Adrenal gland (tissue), 19 donors: ENCODE measurements at places on chromosomes 5 and 9. TPM values are rescaled to one million over a fixed set of nuclear protein-coding genes. Genes with fewer than 3 reads are reported as not detected.

TMCO6 gene
- 86.7 TPM for total RNA-seq

- no peak overlapping the region for H3K27ac ChIP-seq
- H3K4me1 ChIP-seq, result peaks cover 3% of the 10 kb centered on the region
- DNase-seq, result peak; percentile 33
- H3K27me3 ChIP-seq, result no peaks in the 10 kb centered on the region
Observed at GRCh38 chr9:113614843-113615648, 151.5 kb downstream of the RGS3 start.

PCDHGA8 gene
- 2.3 TPM for total RNA-seq

ZCCHC10 gene
- 18.2 TPM for total RNA-seq

GRCh38 chr5:82599692-82600091 lies 321.5 kb upstream of the RPS23 start:
- DNase-seq, result no peak
- H3K27me3 ChIP-seq, result no peaks in the 10 kb centered on the region
- no peaks in the 10 kb centered on the region for H3K4me1 ChIP-seq
- no peak overlapping the region for H3K4me3 ChIP-seq
- no peak overlapping the region for H3K27ac ChIP-seq
- H3K36me3 ChIP-seq, result no peaks in the 10 kb centered on the region

DNA sequence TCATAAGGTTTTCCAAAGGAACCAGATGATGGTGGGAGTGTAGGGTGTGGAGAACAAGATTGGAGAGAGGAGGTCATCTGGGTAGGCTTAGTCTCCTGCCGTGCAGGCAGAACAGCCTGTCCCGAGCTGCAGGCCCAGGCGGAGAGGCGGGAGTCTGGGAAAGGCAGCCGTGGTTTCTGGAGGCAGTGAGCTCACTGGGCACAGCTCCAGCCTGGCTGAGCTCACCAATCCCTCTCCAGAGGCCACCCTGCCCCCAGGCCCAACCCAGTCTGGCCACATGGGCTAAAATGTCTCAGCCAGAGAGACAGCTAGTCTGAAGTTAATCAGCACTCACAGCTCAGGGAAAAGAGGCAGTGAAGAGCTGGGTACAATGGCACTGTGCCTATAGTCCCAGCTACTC lies 12.3 kb downstream of the P4HA2 start:
- peak overlapping the region; percentile 46 for H3K27ac ChIP-seq
- H3K4me1 ChIP-seq, result peaks cover 15% of the 10 kb centered on the region
- H3K36me3 ChIP-seq, result no peaks in the 10 kb centered on the region
- H3K4me3 ChIP-seq, result no peak overlapping the region

PRLR gene
- total RNA-seq, result 145 TPM

- H3K27ac ChIP-seq, result no peak overlapping the region
- DNase-seq, result no peak
- no peaks in the 10 kb centered on the region for H3K36me3 ChIP-seq
- H3K4me1 ChIP-seq, result no peaks in the 10 kb centered on the region
Observed at GRCh38 chr5:133121080-133121479, 69.3 kb downstream of the HSPA4 start.

NCS1 gene
- total RNA-seq, result 50.2 TPM

- H3K27ac ChIP-seq, result no peak overlapping the region
- peaks cover 15% of the 10 kb centered on the region for H3K4me1 ChIP-seq
- H3K36me3 ChIP-seq, result no peaks in the 10 kb centered on the region
- DNase-seq, result peak; percentile 9
Observed at GRCh38 chr5:132009706-132010405, 1.6 kb downstream of the ACSL6 start.

TLE1 gene
- total RNA-seq, result 53.6 TPM

DNA sequence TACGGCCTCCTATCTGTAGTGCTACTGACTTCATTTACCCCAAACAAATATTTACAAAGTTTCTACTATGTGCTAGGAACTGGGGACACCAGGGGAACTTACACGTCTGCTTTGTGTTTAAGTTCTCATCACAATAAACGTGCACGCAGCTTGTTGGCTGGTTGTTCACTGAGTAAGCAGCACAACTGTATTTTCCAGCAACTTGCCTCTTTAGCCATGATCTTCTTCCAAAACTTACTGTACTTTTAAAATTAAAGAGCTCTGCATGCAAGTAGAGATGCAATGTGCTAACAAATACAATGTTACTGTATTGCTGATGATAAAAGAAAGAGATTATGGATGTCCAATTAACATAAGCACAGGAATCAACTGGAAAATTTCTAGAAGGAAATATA lies 62.8 kb downstream of the RAPGEF1 start:
- H3K27me3 ChIP-seq, result no peaks in the 10 kb centered on the region
- no peaks in the 10 kb centered on the region for H3K36me3 ChIP-seq
- H3K4me3 ChIP-seq, result no peak overlapping the region
- peaks cover 66% of the 10 kb centered on the region for H3K4me1 ChIP-seq
- peak overlapping the region; percentile 82 for H3K27ac ChIP-seq

CTNND2 gene
- total RNA-seq, result 1.3 TPM

- no peaks in the 10 kb centered on the region for H3K36me3 ChIP-seq
- no peaks in the 10 kb centered on the region for H3K27me3 ChIP-seq
- H3K27ac ChIP-seq, result peak overlapping the region; percentile 48
Observed at GRCh38 chr9:95506678-95507463, 9.9 kb downstream of the PTCH1 start.

DNA sequence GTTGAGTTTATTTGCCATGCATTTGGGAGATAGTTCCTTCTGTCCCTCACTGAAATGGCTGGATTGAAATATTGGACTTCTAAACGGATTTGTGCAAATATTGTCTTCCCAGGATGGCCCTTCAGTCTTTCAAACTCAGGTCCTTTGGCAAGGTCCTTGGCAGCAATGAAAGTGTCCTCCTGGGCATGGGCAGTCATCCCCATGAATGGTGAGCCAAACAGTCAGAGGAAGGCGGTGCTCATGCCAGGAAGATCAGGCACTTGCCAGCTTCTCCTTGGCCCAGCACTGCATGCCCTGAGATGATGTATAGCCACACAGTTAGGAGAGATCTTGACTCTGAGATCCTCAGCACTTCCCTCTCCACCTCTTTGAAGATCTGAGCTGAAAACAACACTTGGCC lies 221.4 kb upstream of the KLF4 start:
- no peaks in the 10 kb centered on the region for H3K36me3 ChIP-seq
- no peak overlapping the region for H3K27ac ChIP-seq
- no peaks in the 10 kb centered on the region for H3K27me3 ChIP-seq
- no peak overlapping the region for H3K4me3 ChIP-seq

GRCh38 chr5:173916233-173916632 lies 28.1 kb downstream of the CPEB4 start:
- no peak overlapping the region for H3K4me3 ChIP-seq
- no peaks in the 10 kb centered on the region for H3K27me3 ChIP-seq
- DNase-seq, result no peak
- peaks cover 25% of the 10 kb centered on the region for H3K36me3 ChIP-seq
- H3K27ac ChIP-seq, result peak overlapping the region; percentile 85
- peaks cover 67% of the 10 kb centered on the region for H3K4me1 ChIP-seq

DNA sequence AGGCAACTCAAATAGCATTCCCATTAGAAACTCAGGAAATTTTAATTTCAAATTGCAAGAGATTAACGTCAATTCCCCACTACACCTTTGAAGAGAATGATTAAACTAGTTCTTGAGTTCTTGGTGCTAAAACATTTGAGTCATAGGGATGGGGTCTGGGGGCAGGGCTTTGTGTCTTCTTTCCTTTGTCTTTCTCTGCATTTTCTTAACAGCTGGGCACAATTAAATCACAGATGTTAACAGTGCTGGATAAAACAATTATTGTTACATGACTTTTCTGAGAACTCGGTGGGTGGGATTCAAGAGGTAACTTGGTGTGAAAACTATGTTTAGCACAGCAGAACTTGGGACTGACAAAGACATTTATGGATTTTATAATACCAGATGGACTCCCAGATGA lies 351.9 kb upstream of the TNC start:
- no peaks in the 10 kb centered on the region for H3K27me3 ChIP-seq
- no peak overlapping the region for H3K27ac ChIP-seq
- no peak overlapping the region for H3K4me3 ChIP-seq
- no peaks in the 10 kb centered on the region for H3K4me1 ChIP-seq
- DNase-seq, result no peak

GRCh38 chr5:43467100-43467499 lies 16.6 kb downstream of the TMEM267 start:
- DNase-seq, result no peak
- no peaks in the 10 kb centered on the region for H3K4me1 ChIP-seq
- H3K27me3 ChIP-seq, result no peaks in the 10 kb centered on the region
- no peak overlapping the region for H3K27ac ChIP-seq
- H3K4me3 ChIP-seq, result no peak overlapping the region

PCDHGA5 gene
- total RNA-seq, result 1.5 TPM

- H3K36me3 ChIP-seq, result no peaks in the 10 kb centered on the region
- H3K27me3 ChIP-seq, result no peaks in the 10 kb centered on the region
- DNase-seq, result no peak
- no peak overlapping the region for H3K27ac ChIP-seq
- no peak overlapping the region for H3K4me3 ChIP-seq
- H3K4me1 ChIP-seq, result no peaks in the 10 kb centered on the region
Observed at GRCh38 chr5:125316915-125317535, 570.6 kb upstream of the ZNF608 start.

GRCh38 chr9:110641293-110641692 lies 27.3 kb upstream of the MUSK start:
- no peaks in the 10 kb centered on the region for H3K4me1 ChIP-seq
- DNase-seq, result no peak
- no peaks in the 10 kb centered on the region for H3K27me3 ChIP-seq
- no peak overlapping the region for H3K27ac ChIP-seq
- H3K4me3 ChIP-seq, result no peak overlapping the region

THBS4 gene
- 1.8 TPM for total RNA-seq

DNA sequence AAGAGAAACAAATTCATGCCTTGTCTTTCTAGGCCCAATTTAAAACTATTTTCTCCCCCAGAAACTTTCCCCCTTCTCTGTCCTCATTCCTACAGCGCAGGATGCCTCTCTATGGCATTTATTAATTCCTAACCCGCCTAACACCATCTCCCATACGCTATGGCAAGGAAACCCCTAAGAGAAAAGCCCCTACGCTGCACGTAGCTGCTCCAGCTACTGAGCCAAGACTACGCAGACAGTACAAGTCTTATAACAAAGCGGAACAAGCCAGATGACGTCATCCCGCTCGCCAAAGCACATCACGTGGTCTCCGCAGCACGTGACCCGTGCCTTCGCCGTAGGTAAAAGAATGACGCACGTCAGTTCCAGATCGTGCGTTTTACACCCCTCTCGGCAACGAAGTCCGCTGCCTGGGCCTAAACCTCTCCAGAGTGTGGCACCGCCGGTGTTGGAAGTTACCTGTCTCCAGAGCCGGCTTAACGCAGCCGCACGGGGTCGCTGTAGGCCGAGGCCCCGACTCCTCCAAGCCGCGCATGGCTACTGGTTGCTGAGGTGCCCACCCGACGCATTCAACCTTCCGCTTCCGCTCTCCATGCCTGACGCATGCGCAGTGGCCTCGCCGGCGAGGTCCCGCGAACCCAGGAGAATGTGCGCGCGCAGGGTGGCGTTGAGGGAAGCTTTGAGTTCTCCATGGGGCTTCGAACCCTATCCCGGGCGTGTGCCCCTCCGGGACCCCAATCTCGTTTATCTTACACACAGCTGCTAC lies at the start of gene TRMO:
Gene TRMO, minus strand, starts transcription at position 542 of the 766 bp plus-strand sequence. Its CDS starts 7 bp downstream, at position 535.
- peak; percentile 99 for DNase-seq
- H3K27me3 ChIP-seq, result no peaks in the 10 kb centered on the region
- peak within 1 kb of the TSS; percentile 98 for H3K27ac ChIP-seq
- H3K4me3 ChIP-seq, result peak within 1 kb of the TSS; percentile 45

MCTP1 gene
- total RNA-seq, result 5.1 TPM

DNA sequence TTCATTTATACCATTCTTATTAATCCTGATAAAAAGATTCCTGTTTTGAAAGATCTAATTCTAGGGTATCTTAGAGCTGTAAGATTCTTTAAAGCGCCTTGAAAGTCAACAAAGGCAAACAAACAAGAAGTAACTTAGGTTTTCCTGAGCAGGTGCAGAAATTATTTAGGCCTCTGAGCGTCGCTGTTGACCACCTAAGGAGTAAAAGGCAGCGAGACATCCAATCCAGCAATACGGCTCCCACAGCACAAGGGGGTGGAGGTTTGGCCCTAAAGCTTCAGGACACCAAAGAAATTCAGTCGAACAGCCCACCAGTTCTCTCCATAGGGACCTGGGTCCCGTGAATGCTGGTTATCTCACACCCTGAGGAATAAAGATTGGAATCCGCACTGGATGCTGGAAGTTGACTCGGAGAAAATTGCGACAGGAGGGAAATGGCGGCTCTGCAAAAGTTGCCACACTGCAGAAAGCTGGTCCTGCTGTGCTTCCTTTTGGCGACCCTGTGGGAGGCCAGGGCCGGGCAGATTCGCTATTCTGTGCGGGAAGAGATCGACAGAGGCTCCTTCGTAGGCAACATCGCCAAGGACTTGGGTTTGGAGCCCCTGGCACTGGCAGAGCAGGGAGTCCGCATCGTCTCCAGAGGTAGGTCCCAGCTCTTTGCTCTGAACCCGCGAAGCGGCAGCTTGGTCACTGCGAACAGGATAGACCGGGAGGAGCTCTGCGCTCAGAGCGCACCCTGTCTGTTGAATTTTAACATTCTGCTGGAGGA lies at the start of gene PCDHGA2:
Gene PCDHGA2, plus strand, starts transcription at position 223 of the 769 bp plus-strand sequence.
- H3K27ac ChIP-seq, result no peak within 1 kb of the TSS
- DNase-seq, result no peak
- H3K36me3 ChIP-seq, result no peaks in the 10 kb centered on the region
- no peak within 1 kb of the TSS for H3K4me3 ChIP-seq
- H3K27me3 ChIP-seq, result no peaks in the 10 kb centered on the region

DNA sequence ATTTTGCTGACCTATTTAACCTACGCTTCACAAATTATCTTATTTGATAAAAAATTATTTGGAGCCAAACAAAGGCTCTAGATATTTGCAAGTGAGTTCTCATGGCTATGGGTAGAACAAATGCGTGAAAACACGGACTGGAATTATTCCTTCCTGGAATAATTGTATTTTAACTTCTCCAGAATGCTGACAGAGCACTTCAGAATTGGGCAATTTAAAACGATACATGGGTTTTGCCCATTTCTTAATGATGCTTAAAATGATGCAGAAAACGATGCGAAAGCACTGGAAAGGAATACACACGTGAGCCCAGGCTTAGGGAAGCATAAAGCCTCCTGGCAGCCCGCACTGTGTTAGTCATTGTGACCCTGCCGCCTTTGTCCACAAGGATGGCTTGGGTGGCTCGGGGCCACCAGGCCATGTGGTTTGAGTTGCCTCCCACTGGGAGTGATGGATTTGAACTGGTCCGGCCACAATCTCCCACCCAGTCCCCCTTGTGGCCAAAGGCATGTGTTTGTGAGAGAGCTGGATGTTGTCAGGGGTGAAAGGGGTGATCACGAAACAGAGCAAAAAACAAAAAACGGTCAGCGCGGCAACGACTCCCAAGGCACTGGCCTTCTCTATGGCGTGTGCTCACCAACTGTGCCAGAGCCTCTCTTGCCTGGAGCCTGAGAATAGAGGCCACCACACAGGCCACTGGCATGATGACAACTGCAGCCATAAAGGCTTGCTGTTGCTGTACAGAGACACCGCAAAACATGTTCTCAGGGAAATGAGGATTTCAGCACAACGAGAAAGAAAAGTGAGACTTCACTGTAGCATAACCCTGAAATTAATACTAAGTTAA lies 234.2 kb upstream of the ADAMTS16 start:
- no peak for DNase-seq
- H3K36me3 ChIP-seq, result no peaks in the 10 kb centered on the region
- H3K27ac ChIP-seq, result no peak overlapping the region
- no peaks in the 10 kb centered on the region for H3K27me3 ChIP-seq
- no peaks in the 10 kb centered on the region for H3K4me1 ChIP-seq
- no peak overlapping the region for H3K4me3 ChIP-seq

SLCO6A1 gene
- total RNA-seq, result not detected

GRCh38 chr5:132662925-132663770 lies 5.2 kb downstream of the IL13 start:
- no peak for DNase-seq
- H3K4me3 ChIP-seq, result no peak overlapping the region
- no peaks in the 10 kb centered on the region for H3K27me3 ChIP-seq
- no peaks in the 10 kb centered on the region for H3K36me3 ChIP-seq
- no peaks in the 10 kb centered on the region for H3K4me1 ChIP-seq
- H3K27ac ChIP-seq, result no peak overlapping the region
